Activated T-cell treated with anti-CD3 and anti-CD28 coated beads, Interleukin-2, amount 50 U/mL, for 4 hours (primary cell): ENCODE measurements at places on chromosomes 12 and 14. TPM values are rescaled to one million over a fixed set of nuclear protein-coding genes. Genes with fewer than 3 reads are reported as not detected.

DNA sequence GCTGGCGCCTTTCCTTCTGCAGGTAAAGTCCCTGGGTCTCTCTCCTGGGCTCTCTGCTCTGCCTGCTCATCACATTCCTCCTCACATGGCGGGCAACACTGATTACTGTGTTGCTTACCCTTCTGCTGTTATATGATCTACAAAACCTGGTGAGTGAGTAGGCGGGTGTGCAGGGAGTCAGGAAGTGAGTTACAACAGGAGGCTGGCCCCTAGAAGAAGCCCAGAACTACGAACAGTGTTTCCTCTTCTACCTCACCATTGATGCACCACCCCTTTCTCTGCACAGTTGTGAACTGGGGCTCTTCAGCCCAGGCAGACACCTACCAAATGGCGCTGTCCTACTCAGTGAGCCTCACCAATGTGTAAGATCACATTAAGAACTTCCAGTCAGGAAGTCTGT, 4.9 kb upstream of the KLHL33 start:
- DNase-seq = no peak

ATXN2 gene
- total RNA-seq = 34.8 TPM

GRCh38 chr14:20415782-20416206, 2.5 kb upstream of the TEP1 start:
- peak; percentile 18 for DNase-seq

LRRK2 gene
- total RNA-seq = 0.20 TPM

DNA sequence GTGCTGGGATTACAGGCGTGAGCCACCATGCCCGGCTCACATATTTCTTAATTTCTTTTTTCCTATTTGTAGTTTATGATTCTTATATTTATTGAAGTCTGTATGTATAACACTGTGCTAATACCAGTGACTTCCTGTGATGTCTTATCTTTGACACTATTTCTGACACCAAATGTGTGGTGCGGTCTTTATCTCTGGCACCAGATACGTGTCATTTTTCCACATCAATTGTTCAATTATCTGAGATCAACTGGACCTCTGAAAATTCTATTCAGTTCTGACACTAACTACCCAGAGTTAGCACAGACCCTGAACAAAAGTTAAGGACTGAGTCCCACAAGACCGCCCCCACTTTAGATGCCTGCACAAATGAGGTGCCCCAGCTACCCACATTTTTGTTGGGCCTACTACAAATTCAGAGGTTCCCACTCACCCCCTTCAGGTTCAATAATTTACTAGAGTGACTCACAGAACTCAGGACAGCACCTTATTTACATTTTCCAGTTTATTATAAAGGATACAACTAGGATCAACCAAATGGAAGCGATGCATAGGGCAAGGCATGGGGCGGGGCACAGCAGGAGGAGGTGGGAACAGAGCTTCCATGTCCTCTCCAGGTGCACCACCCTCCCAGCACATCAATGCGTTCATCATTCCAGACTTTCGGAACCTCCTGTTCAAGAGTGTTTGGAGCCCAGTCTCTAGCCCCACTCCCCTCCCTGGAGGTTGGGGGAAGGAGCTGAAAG, 11.6 kb upstream of the SRSF9 start:
- no peak for DNase-seq

DNA sequence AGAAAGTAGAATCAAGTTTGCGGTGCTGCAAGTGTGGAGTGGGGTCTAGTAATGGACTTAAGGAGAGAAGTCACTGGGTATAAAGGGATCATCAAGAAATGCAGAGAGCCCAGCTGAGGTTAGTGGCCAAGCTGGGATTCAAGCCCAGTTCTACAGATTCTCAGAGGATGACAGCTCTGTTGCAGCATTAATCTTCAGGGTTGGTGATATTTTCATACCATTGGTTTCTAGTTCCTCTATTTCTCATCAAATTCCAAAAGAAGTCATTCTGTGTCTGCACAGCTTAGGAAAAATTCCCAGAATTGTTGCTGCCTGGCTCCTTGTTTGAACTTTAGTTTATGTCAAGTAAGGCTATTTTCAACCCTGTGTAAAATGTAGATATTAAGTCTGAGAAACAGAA, 169.5 kb upstream of the NTF3 start:
- no peak for DNase-seq

DNA sequence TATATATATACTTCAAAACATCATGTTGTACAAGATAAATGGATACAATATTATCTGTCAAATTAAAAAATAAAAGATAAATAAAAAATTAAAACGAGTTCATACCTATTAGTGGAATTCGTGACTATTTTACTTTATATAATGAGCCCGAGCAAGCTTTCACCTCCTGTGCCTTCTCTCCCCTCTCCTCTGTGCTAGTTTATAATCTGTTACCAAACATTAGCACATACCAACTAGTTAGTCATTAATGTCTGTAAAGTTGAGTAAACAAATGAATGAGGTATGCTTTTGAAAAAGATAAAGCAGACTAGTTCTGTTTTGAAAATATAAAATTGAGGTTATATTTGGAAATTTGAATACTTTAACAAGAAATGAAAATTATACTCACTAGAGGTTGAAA, 84.0 kb downstream of the LRRC9 start:
- DNase-seq = no peak

FOXG1 gene
- total RNA-seq = not detected

DNA sequence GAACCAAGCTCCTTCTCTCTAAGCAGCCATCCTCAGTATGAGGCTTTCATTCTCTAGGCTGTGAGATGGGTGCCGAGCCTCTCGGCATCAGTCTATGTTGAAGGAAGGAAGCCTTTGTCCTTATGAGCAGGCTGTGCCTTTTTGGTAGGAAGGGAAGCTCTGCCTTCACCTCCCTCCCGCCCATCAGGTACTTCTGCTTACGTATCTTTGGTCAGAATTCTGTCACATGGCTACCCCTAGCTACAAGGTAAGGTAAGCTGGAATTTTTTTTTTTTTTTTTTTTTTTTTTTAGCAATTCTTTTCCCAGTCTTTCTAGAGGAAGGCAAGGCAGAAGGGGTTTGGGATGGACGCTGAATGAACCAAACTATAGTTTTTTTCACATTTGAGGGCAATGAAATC, 16.9 kb downstream of the BATF start:
- DNase-seq = no peak

GRCh38 chr12:85191-85666, 18.7 kb downstream of the IQSEC3 start:
- DNase-seq = no peak

DNA sequence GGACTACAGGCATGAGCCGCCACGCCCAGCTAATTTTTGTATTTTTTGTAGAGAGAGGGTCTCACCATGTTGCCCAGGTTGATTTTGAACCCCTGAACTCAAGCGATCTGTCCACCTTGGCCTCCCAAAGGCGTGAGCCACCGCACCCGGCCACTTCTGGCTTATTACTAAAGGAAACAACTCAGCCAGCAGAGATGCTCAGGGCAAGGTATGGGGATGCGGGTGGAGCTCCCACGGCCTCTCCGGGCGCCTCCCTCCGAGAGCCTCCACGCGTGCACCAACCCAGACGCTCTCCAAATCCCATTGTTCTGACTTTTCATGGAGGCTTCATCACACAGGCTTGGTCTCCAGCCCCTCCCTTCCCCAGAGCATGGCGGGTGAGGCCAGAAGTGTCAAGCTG, 6.1 kb upstream of the GPR132 start:
- DNase-seq = no peak

SLC35F4 gene
- not detected for total RNA-seq

LALBA gene
- not detected for total RNA-seq

ENDOU gene
- not detected for total RNA-seq

DNA sequence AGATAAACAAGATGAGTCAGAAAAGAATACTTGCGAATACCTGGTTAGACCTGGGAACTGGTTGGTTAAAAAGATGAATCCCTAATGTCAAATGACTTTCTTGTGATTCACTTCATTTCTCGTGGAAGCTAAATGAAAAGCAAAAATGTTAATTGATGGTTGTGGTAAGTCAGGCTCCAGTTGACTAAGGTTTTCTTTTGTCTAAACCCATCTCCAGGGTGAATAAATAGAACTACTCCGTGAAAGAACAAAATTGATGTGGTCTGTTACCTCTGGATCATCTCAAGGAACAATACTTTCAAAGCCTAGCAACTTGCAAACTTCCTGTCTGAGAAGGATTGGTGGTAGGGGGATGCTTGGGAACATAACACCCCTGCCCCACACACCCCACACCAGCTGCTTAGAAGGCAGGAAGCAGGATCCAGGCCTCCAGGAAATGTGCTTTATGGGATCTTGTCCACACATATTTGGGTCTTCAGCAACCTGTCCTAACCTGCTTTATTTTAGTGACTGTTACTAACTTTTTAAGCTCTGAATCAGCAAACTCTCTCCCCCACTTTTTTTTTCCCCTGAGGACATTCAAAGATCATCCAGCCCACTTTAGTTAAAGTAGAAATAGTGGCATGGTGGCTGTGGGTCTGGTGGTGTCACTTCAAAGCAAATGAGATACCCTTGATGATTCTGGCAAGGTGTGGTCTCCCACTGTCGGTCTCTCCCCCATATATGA, 60.4 kb upstream of the PTHLH start:
- DNase-seq = no peak

KNTC1 gene
- 62.7 TPM for total RNA-seq

- no peak for DNase-seq
These were observed 36.3 kb downstream of the DTX1 start for GRCh38 chr12:113092607-113093408.

ESR2 gene
- 4.4 TPM for total RNA-seq

GRCh38 chr12:11164384-11164783, 6.6 kb upstream of the SMIM10L1 start:
- DNase-seq = no peak
